T-helper 1 cell treated with Interleukin-12 subunit alpha and Interleukin-12 subunit beta and Interleukin-4 antibody, amounts not matched to agents 30 ng/mL and 1 ng/mL, for 36 hours (primary cell): ENCODE measurements at places on chromosomes 1 and 21. TPM values are rescaled to one million over a fixed set of nuclear protein-coding genes. Genes with fewer than 3 reads are reported as not detected.

SMYD3 gene
- total RNA-seq, result 20.2 and 24.1 TPM in 2 replicates

EVI5 gene
- 1.3 and 1.4 TPM in 2 replicates for total RNA-seq

SPRR2A gene
- total RNA-seq, result not detected in 2 replicates

USP16 gene
- 41.9 and 45.0 TPM in 2 replicates for total RNA-seq

TTLL7 gene
- 1.9 and 2.3 TPM in 2 replicates for total RNA-seq

PDC gene
- total RNA-seq, result not detected in 2 replicates

NBPF6 gene
- total RNA-seq, result 0.39 and 0.46 TPM in 2 replicates

KCNJ15 gene
- total RNA-seq, result 0.15 and 0.34 TPM in 2 replicates

VCAM1 gene
- total RNA-seq, result 0.10 and 0.22 TPM in 2 replicates

AGBL4 gene
- total RNA-seq, result not detected in 2 replicates

TMOD4 gene
- total RNA-seq, result 2.7 and 4.5 TPM in 2 replicates

RER1 gene
- 144 and 162 TPM in 2 replicates for total RNA-seq

ARID4B gene
- 62.4 and 71.6 TPM in 2 replicates for total RNA-seq

PLEKHO1 gene
- 58.7 and 60.5 TPM in 2 replicates for total RNA-seq

RAB29 gene
- 78.4 and 86.3 TPM in 2 replicates for total RNA-seq

HFM1 gene
- not detected in 2 replicates for total RNA-seq

SELL gene
- total RNA-seq, result 330 and 338 TPM in 2 replicates

DDAH1 gene
- not detected in 2 replicates for total RNA-seq

IFI44 gene
- total RNA-seq, result 125 and 143 TPM in 2 replicates

KANK4 gene
- total RNA-seq, result not detected in 2 replicates

SNIP1 gene
- 29.8 and 30.5 TPM in 2 replicates for total RNA-seq

CDA gene
- not detected in 2 replicates for total RNA-seq

LCE1E gene
- not detected in 2 replicates for total RNA-seq

KRTAP11-1 gene
- total RNA-seq, result not detected in 2 replicates

KIAA1614 gene
- 0.37 and 0.76 TPM in 2 replicates for total RNA-seq

S100A9 gene
- total RNA-seq, result 2.4 and 3.9 TPM in 2 replicates

OR2T11 gene
- not detected in 2 replicates for total RNA-seq

IFNLR1 gene
- total RNA-seq, result 1.2 and 1.6 TPM in 2 replicates

TRIM67 gene
- not detected in 2 replicates for total RNA-seq

PCP4 gene
- total RNA-seq, result not detected in 2 replicates

GBP4 gene
- total RNA-seq, result 147 and 150 TPM in 2 replicates

OR13G1 gene
- not detected in 2 replicates for total RNA-seq

GNG12 gene
- total RNA-seq, result 0.12 TPM in 1 of 2 replicates, not detected in the other

UAP1 gene
- 17.8 and 18.0 TPM in 2 replicates for total RNA-seq

OR2T33 gene
- total RNA-seq, result not detected in 2 replicates

RNU11 gene
- not detected in 2 replicates for total RNA-seq

CR1 gene
- 0.02 TPM in 2 replicates for total RNA-seq

SLC44A3 gene
- 0.15 and 0.22 TPM in 2 replicates for total RNA-seq

FLAD1 gene
- 55.8 and 56.9 TPM in 2 replicates for total RNA-seq

SLC45A1 gene
- 0.20 and 0.51 TPM in 2 replicates for total RNA-seq
